ENCODE measurements at places on chromosomes 12 and 14.

- DNase-seq: no peak
Observed at GRCh38 chr12:38890102-38890855, 15.1 kb downstream of the CPNE8 start.

GRCh38 chr12:81329085-81329484 is 251.2 kb downstream of the ACSS3 start:
- no peak for DNase-seq

- DNase-seq: no peak
Observed at GRCh38 chr14:64698903-64699302, 5.3 kb upstream of the PLEKHG3 start.

GRCh38 chr12:114226241-114226928 is 179.6 kb downstream of the TBX5 start:
- DNase-seq: no peak

- no peak for DNase-seq
Observed at GRCh38 chr12:50840809-50841487, 1.8 kb upstream of the TMPRSS12 start.

- DNase-seq: no peak
Observed at GRCh38 chr12:73678335-73678734, 859.3 kb upstream of the ATXN7L3B start.

DNA sequence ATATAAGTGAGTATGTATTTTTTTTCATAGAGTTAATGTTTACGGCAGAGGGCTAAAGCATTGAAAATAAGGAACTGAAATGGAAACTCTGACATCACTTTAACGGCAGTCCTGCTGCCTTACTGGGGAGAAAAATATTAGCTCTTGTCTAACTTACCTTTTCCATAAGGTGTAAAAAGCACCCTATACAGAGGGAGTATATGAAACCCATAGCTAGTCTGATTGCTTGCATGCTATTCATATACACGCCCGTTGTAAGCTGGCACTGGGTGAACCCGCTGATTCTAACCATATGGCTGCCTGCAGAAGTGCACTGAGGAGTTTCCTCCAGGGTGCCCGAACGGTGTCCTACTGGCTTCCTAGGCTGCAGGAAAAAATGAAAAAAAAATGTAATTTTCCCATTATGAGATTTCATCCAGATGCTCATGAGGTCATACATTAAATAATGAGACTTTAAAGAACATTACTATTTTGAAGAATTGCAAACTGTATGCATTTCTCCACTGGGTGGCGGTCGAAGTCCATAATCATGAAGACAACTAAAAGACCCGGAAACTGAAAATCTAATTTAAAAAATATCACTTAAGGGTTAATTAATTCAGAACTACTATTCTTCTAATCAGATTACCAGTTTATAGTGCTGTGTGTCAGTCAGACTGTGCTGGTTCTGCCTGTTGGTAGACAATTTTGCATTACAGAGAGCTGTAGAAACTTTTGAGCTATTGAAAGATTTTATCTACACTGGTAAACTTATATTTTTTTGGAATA is 144.7 kb downstream of the ALX1 start:
- peak; percentile 15 for DNase-seq

DNA sequence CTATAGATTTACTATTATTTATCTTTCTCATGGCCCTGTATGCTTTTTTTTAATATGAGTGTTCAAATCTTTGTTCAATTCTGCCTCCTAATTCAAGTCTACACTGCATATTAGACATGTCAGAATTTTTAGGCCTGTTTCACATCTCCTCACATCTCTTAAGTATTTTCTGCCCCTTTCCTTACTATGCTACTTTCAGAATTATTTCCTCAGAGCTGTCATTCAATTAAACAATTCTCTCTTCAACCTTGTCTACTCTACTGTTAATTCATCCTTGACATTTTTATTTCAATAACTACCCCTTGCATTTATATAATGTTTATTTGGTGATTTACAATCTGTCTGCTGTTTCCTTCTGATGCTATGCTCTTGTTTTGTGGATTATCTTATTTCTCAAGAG is 91.1 kb downstream of the CAPZA3 start:
- DNase-seq: no peak

DNA sequence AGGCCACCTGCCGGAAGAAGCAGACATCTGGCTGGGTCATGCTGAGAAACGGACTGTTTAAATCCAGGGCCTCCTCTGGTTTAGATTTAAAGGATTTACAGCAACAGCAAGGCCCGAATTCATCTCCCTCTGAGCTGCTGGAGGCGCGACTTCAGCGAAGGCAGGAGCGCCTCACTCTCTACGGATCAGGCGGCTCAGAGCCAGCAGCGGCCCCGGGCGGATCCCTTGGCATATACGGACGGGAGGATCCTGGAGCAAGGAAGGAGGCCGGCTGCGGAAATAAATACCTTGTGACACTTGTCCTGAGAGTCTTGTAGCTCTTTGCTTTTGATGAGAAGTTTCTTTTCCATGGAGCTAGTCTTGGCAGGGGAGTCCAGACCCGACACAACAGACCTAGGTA is 92.4 kb downstream of the CIT start:
- DNase-seq: no peak

DNA sequence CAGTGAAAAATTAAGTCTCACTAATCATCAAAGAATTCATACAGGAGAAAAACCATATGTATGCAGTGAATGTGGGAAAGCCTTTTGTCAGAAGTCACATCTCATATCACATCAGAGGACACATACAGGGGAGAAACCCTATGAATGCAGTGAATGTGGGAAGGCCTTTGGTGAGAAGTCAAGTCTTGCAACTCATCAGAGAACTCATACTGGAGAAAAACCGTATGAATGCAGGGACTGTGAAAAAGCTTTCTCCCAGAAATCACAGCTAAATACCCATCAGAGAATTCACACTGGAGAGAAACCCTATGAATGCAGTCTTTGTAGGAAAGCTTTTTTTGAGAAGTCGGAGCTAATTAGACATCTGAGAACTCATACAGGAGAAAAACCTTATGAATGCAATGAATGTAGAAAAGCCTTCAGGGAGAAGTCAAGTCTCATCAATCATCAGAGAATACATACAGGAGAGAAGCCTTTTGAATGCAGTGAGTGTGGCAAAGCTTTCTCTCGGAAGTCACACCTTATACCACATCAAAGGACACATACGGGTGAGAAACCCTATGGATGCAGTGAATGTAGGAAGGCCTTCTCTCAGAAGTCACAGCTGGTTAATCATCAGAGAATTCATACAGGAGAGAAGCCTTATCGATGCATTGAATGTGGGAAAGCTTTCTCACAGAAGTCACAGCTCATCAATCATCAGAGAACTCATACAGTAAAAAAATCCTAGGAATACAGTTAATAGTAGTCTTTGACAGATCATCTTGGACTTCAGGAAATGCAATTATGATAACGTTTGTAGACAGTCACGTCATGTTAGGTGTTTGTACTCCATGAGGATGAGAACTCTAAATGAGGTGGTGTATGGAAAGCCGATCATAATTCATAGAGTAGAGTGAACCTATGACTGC is 21.1 kb downstream of the ZNF84 start:
- DNase-seq: no peak

- DNase-seq: no peak
Observed at GRCh38 chr12:54940727-54941315, 43.7 kb downstream of the TESPA1 start.

GRCh38 chr12:47214771-47215170 is 135.0 kb upstream of the AMIGO2 start:
- no peak for DNase-seq

DNA sequence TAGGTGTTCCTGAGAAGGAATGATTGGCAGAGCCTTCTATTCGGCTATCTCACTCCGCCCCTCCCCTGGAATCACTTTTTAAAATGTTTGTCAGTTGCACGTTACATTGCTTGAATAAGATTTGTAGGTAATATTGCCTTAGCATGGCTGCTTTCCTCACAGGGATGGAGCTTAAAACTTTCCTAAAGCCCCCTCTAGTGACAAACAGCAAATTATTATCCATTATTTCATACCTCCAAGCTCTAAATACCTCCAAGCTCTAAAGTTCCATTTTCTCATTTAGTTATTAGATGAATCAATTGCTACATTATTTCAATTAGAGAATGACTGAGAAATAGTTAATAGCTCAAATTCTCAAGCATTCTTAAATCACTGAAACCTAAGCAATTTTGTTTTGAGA is 5.1 kb upstream of the SPATA7 start:
- DNase-seq: peak; percentile 59

- DNase-seq: peak; percentile 52
Observed at GRCh38 chr14:22084393-22085281, 411.0 kb upstream of the OR4E1 start.

GRCh38 chr12:32217354-32218310 is 111.0 kb downstream of the BICD1 start:
- DNase-seq: peak; percentile 96

- DNase-seq: no peak
Observed at GRCh38 chr14:41385797-41386196, 220.9 kb upstream of the LRFN5 start.

GRCh38 chr12:5718073-5718472 is 227.0 kb downstream of the ANO2 start:
- DNase-seq: no peak

GRCh38 chr12:104498211-104498801 is 41.6 kb downstream of the CHST11 start:
- DNase-seq: no peak

DNA sequence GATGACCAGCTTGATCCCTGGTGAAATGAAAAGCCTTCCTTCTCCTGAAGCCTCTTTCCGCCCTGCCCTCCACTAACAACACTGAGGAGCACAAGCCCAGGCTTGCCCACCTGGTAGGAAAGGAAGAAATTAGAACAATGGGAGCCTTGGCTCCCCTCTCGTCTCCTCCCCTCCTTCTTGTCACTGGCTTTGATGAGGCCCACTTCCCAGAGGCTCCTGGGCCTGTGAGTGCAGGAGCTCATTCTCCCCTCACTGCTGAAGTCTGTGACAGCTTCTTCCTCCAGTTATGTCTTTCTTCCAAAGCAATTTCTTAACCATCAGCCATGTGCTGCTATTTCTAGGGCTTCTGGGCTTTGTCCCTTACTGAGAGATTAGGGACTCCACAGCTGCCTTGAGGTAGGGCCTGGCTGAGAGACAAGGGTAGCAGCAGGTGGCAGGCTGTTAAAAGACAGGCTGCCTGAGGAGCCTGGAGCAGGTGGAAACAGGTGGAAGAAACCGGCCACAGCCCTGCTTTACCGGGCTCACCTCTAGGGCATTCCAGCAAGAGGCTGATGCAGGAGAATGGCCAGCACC is 53.6 kb upstream of the SRSF5 start:
- DNase-seq: peak; percentile 57

DNA sequence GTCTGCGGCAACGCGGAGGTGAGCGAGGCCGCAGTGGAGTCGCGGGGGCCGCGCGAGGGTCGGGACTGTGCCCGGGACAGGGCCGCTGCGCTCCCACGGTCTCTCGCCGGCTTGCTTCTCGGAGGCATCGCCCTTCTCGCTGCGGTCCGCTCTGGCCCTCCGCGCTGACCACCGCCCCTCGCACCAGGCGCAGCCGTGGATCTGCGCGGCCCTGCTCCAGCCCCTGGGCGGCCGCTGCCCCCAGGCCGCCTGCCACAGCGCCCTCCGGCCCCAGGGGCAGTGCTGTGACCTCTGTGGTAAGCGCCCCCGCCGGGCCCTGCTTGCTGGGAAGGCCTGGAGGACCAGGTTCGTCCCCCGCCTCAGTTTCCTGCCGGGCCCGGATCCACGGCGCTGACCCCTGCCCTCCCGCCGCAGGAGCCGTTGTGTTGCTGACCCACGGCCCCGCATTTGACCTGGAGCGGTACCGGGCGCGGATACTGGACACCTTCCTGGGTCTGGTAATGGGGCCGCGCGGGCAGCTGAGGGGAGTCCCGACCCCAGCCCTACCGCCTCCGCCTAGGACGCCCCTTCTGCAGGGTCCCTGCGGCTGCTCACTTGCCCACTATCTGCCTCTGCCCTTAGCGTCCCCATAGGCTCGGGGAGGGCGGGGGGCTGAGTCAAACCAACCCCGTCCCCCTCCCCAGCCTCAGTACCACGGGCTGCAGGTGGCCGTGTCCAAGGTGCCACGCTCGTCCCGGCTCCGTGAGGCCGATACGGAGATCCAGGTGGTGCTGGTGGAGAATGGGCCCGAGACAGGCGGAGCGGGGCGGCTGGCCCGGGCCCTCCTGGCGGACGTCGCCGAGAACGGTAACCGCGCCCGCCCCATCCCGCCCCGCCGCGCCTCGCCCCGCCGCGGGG is 7.0 kb downstream of the AMN start:
- DNase-seq: no peak

DNA sequence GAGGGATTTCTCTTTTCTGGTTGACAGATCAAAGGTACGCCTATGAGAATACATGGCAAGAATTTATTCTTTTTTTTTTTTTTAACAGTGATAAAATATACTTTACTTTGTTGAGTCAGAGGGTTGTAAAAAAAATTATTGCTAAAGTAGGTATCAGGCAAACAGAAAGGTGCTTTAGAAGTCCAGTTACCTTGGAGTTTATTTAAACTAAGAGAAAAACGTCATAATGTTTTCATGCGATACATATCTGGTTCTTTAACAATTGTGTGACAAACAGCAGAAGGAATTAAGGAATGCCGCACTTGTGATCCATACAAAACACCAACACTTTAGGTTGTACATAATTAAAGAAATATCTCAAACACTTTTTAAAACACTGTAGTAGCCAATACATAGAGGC is 94.2 kb downstream of the BORCS5 start:
- no peak for DNase-seq

DNA sequence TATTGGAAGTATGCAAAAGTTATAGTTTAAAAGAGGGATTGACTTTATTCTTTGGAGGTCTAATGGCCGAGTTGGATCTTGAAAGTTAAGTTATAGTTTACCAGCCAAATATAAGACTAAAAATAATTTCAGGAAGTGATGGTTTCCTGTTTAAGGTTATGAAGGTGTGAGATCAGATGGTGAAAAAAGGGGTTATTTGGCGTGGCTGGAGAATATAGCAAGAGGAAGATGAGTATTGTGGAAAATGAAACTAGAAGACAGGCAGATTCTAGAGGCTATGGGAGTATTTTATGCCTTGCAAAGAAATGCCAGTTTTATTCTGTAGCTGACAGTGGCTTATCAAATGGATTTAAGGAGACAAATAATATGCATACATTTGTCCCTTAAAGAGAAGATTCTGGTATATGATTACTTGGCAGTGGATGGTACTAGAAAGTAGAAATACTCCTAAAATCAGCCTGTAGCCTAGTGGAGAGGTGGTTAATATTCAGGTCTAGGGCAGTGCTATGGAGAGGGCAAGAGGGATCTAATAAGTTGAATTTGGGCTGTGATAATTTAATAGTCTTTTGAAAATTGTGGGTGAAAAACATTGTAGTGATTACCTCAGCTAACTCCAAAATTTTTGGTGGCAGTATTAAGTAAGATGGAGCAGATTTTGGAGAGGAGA is 1091.8 kb upstream of the ATXN7L3B start:
- DNase-seq: no peak

- no peak for DNase-seq
Observed at GRCh38 chr14:28297559-28297958, 469.0 kb upstream of the FOXG1 start.

Measured in NCI-H1694 treated with DMSO at 0.1 percent for 48 hours (cell line).